ENCODE measurements at places on chromosomes 13 and 19. TPM values are rescaled to one million over a fixed set of nuclear protein-coding genes. Genes with fewer than 3 reads are reported as not detected.

The ZNF28 gene
- total RNA-seq: 10.8 TPM

The BEST2 gene
- total RNA-seq: not detected

The GCDH gene
- total RNA-seq: 52.5 TPM

The ZNF765 gene
- 7.9 TPM for total RNA-seq

The POLR1G gene
- 7.0 TPM for total RNA-seq

The SCN1B gene
- 8.3 TPM for total RNA-seq

The AKAP8 gene
- total RNA-seq: 30.9 TPM

The ANO8 gene
- 4.9 TPM for total RNA-seq

The CCDC124 gene
- total RNA-seq: 55.6 TPM

The ZNF625 gene
- 8.7 TPM for total RNA-seq

The FSTL3 gene
- 115 TPM for total RNA-seq

The NLRP4 gene
- total RNA-seq: not detected

The C2CD4C gene
- total RNA-seq: 2.2 TPM

The ZFP82 gene
- 5.8 TPM for total RNA-seq

All from esophagus muscularis mucosa (tissue), 4 donors.